ENCODE measurements at places on chromosomes 11 and 22.

- DNase-seq: no peak
Observed at GRCh38 chr22:42697542-42698013, 23.1 kb downstream of the A4GALT start.

DNA sequence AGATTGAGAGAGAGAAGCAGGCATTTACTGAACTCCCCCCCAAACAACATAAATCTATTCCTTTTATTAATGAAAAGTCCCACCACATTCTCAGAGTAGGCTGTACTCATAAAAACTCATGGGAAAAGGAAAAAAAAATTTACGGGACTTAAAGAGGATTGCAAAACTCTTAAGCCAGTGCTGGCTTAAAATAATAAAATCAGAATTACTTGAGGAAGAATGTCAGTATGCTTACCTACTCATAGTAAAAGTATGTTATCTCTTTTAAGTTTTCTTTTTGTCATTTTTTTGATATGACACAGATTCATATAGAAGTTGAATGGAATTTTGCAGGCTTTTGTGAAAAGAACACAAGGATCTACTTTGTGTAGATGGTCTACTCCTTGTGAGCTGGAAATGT lies 126.3 kb downstream of the LUZP2 start:
- DNase-seq: no peak

DNA sequence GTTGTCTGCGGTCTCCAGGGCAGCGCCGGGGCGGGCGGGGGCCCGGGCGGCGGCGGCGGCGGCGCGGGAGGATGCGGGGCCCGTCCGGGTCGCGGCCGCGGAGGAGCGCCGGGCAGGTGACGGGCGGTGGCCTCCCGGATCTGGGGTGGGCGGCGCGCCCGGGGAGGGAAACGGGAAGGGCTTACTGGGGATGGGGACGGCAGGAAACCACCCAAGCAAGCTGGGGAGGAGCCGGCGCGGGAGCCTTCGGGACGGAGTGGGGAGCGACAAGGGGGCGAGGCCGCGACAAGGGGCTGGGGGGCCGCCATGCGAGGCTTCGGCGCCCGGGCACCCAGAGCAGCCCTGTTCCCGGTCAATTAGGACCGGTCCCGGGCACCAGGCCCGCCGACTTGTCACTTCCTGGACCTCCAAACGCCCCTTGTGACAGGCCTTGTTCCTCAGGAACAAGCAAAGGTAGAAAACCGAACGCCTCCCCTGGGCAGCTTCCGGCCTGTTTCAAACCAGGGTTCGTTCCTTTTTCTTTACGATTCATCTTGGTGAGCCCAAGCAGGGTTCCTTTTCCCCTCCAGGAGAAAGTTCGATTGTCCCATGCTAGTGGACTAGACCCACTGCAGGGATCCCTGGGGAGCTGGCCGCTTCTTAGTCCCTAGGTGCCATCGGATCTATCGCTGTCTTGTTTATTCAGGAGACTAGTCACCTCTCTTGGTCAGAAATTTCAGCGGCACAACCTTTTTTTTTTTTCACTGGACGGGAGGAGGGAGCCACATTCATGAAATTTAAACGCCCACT lies 492 bp downstream of the JHY start:
- peak; percentile 81 for DNase-seq

DNA sequence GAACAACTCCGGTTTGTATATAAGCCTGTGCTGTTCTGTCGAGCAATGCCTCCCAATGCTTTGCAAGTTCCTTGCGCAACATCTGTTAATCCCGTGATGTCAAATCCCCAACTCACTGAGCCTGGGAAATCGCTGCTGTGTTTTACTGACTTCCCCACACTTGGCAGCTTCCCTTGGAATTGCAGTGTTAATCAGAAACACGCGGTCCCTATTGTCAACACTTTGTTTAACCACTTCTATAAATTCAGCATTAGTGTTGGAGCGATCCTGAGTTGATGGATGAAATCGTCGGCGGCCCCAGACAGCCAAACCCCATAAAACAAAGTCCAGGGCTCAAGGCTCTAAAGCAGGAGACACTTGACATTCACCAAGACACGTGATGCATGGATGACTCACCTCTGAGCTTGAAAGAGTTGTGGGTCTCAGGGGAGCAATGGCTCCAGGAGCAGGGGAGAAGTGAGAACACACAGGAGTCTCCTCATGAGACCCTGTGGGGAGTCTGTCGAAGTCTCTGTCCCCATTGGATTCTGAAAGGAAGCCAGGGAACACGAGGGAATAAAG lies 555.3 kb downstream of the MIAT start:
- peak; percentile 85 for DNase-seq

GRCh38 chr11:2301631-2302305 lies at the start of the genes C11orf21 and TSPAN32:
C11orf21 (minus strand) TSS chr11:2301918; CDS start chr11:2301808, 110 bp downstream.
TSPAN32 (plus strand) TSS chr11:2302013; CDS start chr11:2302150, 137 bp downstream.
- DNase-seq: peak; percentile 71

- DNase-seq: peak; percentile 81
Observed at GRCh38 chr11:15074206-15075161, 1.1 kb downstream of the CALCB start.

- DNase-seq: no peak
Observed at GRCh38 chr22:42152661-42153270, 22.2 kb upstream of the CYP2D6 start.

DNA sequence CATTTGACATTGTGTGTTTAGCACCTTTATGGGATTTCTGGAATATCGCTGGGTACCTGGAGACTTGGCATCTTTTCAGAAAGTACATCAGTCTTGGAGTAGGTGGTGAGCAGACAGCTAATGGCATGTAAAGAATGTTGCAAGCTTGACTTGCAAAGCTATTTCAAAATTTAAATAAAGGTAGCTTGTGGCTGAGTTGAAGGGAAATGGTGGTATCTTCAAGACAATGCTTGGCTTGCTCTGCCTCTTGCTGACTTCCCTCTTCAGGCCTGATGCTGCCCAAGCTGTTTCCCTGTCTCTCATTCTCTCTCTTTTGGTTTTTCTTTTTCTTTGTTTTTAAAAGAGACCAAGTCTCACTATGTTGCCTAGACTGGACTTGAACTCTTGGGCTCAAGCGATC lies 13.2 kb downstream of the ZNRF3 start:
- DNase-seq: no peak

- DNase-seq: peak; percentile 76
Observed at GRCh38 chr11:726278-727220, 20.5 kb downstream of the EPS8L2 start.

GRCh38 chr22:30304495-30305244 lies 15.4 kb upstream of the CASTOR1 start:
- DNase-seq: no peak

DNA sequence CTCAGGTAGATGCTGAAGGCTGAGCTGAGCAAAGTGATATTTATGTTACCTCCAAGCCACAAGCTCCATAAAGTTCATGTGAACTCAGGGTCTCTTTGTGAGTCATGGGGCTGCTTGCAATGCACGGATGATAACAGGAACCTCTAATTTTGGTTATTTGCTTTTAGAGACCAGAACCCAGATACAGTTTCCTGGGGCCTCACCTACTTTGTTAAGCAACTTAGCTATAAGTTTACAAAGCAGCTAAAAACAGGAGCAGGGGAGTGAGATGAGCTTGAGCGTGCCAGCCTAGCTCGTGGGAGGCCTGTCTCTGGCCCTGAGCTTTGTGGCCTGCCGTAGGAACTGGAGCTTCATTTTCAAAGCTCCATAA lies 29.2 kb downstream of the SREBF2 start:
- no peak for DNase-seq

DNA sequence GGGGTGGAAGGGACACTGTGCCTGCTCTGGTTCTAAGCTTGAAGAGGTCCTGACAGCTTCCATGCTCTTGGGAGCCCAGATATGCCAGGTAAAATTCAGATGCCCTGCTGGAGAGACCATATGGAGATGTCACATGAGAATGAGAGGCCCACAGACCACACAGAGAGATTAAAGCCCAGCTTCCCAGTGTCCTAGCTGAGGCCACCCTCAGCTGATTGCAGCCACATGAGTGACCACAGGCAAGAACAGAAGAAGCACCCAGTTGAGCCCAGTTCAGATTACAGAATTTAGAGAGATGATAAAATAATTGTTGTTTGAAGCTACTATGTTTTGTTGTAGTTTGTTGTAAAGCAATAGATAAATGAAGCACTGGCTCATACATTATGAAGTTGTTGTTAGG lies 14.4 kb upstream of the PVALB start:
- DNase-seq: no peak

- no peak for DNase-seq
Observed at GRCh38 chr22:39898997-39899396, 1.9 kb upstream of the GRAP2 start.

DNA sequence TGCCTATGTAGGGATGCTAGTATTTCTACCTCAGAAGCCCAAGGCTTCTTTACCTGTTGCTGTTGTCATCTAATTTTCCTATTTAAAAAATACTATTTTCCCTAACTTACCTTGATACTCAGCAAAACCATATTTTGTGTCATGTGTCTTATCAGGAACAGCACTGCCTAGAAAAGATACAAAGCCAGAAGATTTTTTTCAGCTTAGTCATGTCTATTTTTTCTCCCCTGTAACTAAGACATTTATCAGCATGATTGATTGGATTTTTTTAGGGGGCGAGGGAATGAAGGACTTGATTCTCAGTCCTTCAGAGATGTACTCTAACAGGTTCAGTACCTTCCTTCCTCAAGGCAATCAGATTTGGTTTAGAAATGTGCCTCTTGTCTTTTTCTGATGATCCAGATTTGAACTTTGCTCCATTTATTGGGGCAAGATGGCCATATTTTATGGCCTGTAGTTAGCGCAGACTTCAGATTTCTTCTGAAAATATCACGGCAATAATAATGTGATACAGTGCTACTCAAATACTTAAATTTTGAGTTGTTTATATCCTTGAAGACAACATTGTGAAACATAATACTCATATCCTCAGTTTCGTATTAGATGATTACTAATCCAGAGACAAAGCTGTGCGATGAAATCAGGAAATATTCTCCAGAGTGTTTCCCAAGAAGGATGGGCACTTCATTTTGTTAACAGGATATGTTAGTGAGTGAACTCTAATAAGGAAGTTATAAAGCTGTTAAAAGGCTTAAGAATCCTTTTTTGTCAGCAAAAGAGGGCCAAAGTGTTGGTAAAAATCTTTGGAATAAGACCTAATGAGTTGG lies 3.8 kb upstream of the PIK3IP1 start:
- no peak for DNase-seq

GRCh38 chr11:98358551-98358950 lies 662.2 kb upstream of the CNTN5 start:
- no peak for DNase-seq

- no peak for DNase-seq
Observed at GRCh38 chr11:122069707-122070360, 46.2 kb downstream of the BLID start.

DNA sequence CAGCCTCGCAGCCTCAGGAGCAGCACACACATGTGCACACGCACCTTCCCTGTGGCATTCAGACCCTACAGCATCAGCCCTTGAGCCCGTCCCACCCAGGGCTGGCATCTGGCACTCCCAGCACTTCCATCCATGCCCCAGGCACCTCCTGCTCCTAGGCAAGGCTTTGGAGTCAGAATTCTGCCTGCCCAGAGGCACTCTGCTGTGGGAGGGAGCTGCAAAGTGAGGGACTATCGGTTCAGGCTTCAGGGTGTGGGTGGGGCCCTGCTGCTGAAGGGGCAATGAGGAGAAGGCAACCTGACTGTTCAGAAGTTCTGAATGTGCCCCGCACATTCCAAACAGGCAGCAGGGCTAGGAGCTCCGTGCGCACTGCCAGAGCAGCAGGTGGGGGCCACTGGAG lies 39.7 kb downstream of the NECTIN1 start:
- DNase-seq: no peak

- DNase-seq: no peak
Observed at GRCh38 chr11:66800720-66801428, 42.4 kb upstream of the RCE1 start.

- DNase-seq: no peak
Observed at GRCh38 chr11:128298271-128298670, 289.1 kb downstream of the ETS1 start.

DNA sequence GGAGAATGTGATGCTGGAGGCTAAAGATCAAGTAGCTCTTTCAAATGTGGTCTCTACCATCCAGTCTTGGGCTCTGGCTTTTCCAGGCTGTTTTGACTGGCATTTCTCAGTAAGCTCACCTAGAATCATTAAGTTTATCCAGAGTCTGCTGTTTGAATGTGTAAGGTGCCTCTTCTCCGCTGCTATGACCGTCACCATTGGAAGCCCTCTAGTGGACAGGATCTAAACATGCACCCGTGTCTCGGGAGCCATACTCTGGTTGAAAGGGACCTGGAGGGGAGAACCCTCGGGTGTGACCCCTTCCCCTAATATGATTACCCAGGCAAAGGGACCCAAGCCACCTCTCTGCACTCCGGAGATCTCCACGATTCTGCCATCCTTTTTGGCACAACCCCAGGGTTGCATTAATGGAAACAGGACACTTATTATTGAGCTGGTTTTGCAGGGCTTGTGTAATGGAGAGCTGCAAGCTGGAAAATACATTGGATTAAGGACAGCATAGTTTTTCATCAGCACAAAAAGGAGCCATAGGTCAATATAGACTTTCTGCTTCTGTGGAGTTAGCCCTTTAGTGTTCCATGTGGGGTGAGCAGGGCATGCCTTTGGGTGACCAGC lies 191.0 kb upstream of the LARGE1 start:
- no peak for DNase-seq

- DNase-seq: peak; percentile 65
Observed at GRCh38 chr11:71489311-71490043, 36.5 kb downstream of the NADSYN1 start.

DNA sequence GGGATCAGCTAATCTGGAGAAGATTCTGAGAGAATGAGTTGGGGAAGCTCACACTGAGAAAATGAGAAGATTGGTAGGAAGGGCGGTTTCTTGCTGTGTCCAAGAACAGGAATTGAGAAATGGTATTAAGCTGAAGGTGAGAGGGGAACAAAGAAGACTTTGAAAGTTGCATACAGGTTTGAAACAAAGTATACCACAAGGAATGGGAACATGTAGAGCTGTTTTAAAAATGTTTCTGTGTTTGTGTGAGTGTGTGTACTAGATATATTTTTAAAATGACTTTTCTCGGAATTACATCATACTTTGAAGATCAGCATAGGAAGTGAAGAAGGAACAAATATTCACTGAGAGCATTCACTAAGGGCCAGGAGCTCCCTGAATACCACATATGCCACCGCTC lies 24.4 kb upstream of the IZUMO1R start:
- no peak for DNase-seq

GRCh38 chr11:11996321-11997048 lies 11.9 kb downstream of the DKK3 start:
- no peak for DNase-seq

GRCh38 chr11:80473562-80473961 lies 1032.7 kb upstream of the TENM4 start:
- no peak for DNase-seq

- no peak for DNase-seq
Observed at GRCh38 chr11:32659672-32660071, 76.0 kb downstream of the EIF3M start.

GRCh38 chr11:100821198-100821597 lies 134.1 kb downstream of the ARHGAP42 start:
- DNase-seq: no peak

DNA sequence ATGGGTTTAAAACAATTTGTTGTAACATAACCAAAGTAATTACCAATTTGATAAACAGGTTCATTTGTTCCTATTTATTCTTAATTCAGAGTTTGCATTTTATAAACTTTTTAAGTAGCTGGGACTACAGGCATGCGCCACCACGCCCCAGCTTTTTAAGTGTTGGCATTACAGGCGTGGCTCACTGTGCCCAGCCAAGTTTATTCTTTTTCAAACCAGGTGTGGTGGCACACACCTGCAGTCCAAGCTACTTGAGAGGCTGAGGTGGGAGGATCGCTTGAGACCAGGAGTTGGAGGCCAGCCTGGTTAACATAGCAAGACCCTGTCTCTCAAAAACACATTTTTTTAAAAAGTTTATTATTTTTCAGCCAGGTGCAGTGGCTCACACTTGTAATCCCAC lies 19.1 kb downstream of the PPFIA1 start:
- DNase-seq: no peak

- DNase-seq: no peak
Observed at GRCh38 chr11:116774661-116775060, 1.9 kb upstream of the BUD13 start.

All from suprapubic skin (tissue), 4 donors.